ENCODE measurements at places on chromosomes 11 and 22.

GRCh38 chr11:22780952-22781593 lies 48.5 kb downstream of the SVIP start:
- DNase-seq = no peak

DNA sequence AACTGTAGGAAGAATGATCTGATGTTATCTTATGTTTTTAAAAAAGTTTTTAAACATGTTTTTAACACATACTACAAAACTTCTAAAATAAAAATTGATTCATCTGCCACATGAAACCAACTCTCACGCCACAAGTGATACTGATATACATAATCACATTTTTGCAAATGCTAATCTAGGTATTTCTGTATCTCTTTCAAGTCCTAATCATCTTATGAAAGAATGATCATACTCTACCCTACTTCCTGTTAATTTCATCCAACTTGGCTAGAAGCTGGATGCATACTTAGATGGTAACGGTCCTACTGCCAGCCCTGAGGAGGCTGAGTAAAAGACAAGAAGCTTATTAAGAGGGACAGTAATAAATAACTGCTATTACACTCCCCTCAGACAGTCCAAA lies 19.2 kb downstream of the THAP12 start:
- DNase-seq = no peak

GRCh38 chr11:1639666-1640065 lies 10.1 kb downstream of the KRTAP5-5 start:
- DNase-seq = no peak

- no peak for DNase-seq
These were observed 39.5 kb upstream of the ADA2 start for GRCh38 chr22:17258788-17259148.

- DNase-seq = no peak
These were observed 78.6 kb upstream of the CLPB start for GRCh38 chr11:72512956-72513355.

- no peak for DNase-seq
These were observed 79.6 kb downstream of the PHF21B start for GRCh38 chr22:44930016-44930710.

DNA sequence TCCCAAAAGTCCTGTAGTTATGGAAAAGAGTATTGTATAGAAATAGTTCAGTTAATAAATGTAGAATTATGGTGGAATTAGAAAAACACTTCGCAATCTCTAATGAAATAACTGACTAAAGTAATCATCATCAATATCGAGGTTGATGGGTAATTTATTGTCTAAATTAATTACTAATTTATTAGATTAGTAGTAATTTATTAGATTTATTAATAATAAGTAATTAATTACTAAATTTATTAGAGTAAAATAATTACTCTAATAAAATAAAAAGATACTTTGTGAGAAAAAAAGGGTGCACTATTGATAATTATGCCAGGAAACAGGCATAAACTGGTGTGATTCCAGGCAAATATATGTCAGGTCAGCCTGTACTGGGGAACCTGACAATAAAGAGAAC lies 455.6 kb downstream of the AASDHPPT start:
- no peak for DNase-seq

DNA sequence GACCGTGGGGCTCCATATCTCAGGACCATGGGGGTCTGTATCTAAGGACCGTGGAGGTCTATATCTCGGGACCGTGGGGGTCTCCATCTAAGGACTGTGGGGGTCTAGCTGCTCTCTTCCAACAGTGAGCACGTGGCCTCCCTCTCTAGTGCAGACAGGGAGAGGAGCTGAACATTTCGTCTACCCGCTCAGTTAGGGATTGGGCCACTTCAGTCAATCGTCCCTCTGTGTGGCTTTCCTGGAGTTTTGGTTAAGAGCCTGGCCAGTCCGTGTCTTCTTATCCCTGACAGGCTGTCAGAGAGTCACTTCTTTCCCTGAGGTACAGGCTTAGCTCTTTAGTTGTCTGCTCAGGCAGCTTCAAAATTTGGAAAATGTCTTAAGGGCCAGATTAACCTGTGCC lies 3.1 kb downstream of the KRTAP5-1 start:
- DNase-seq = no peak

DNA sequence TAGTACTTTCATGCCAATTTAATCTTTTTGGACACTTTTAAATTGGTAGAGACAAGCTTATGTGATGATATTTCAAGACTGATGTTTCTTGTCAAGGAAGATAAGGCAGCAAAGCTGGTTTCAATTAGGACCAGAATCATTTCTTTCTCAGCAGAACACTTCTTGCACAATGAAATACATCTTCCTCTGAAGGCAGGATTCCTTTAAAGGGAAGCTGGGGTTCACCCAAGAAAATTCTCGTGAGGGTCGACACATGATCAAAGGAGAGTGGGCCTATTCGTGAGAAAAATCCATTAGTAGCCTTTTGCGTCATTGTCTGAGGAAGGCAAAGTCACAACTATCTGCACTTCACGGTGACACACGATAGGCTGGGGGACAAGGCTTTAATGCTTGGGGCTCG lies 17.6 kb downstream of the TTC12 start:
- no peak for DNase-seq

GRCh38 chr11:342328-342727 lies 21.7 kb upstream of the IFITM3 start:
- no peak for DNase-seq

DNA sequence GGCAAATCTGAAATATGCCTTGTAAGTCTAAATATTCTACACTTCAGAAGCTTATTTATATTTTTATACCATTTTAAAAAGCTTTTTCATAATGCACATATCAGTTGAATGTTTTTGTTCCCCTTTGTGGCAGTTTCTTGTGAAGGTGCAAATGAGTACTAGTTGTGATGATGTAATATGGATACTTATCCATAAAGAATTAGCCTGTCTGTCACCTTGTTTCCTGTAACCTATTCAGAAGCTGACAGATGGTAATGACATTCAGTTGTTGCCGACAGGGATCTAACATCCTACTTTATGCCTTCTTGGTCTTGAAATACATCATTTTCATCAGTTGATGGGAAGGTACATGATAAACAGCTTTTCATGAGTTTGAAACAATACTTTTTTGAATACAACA lies 2.9 kb downstream of the QSER1 start:
- no peak for DNase-seq

- DNase-seq = no peak
These were observed 2.5 kb upstream of the KRTAP5-2 start for GRCh38 chr11:1600626-1601025.

DNA sequence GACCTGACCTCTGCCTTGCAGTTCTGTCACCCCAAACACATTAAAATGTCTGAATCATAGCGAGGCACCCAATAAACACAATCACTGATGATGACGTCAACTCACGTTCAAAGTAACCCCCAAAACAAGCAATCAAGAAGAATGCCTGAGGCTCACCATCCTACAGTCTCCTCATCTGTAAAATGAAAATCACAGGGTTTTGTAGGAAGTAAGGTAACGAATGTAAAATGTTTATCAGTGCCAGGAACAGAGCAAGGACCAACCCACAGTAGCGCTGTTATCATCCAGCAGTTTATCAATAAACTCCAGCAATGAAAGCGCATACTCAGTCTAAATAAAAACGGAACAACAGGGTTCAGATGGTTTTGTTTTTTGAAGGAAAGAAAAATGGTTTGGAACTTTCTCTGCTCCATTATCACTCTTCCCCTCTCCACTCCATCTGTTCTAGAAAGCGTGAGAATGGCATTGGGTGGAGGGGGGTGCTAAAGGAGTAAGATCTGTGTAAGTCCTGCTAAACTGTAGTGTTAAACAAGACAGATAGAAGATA lies 110.5 kb downstream of the MICAL3 start:
- no peak for DNase-seq

GRCh38 chr11:11427140-11427539 lies 74.1 kb upstream of the CSNK2A3 start:
- no peak for DNase-seq

DNA sequence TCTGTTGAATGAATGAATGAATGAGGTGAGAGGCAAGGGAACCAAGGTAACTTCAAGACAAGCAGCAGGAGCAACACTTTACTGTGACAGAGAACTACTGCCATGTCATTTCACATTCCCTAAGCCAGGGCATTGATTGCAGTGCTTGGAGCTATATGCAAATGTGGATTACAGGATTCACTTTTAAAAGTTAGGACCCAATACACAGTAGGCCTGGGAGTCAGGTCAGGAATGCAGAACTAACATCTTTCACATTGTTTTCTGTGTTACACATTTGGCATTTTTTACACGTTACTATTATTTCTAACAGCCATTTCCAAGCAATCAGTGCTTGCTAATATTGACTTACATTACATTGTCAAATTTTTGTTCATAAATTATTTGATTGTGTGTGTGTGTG lies 26.2 kb upstream of the ME3 start:
- no peak for DNase-seq

- DNase-seq = no peak
These were observed 213.1 kb downstream of the LRRC4C start for GRCh38 chr11:41246399-41246745.

GRCh38 chr11:34086554-34087283 lies 18.7 kb upstream of the NAT10 start:
- no peak for DNase-seq

DNA sequence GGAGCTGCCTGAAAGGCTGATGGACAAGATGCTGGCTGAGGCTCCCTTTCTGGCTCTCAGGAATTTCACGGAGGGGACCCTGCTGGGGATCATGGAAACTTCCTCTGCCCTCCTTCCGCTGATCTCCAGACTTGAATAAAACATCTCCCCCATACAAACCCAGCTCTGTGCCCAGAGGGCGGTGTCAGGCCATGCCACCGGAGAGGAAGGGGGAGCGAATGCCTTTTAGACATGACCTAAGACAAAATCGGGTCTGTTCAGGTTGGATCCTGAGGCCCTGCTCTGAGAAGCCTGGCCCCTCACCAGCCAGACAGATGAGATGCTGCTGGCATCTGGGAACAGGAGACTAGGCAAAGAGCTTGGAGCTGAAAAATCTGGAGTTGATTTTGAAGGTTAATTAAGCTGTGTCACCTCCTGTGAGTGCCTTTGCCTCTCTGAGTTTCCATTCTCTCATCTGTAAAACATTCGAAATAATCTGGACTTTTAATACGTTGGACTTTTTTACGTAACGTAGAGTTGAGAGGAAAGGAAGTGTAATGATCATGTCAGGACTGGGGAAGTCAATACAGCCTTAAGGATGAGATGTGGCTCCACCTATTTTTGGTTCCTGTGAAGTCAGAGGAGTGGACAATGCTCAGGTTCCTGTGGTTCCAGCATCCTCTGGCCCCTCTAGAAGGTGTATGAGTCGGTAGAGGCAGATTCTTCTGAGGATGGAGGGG lies 163.6 kb downstream of the ST3GAL4 start:
- DNase-seq = no peak

GRCh38 chr11:66782726-66783125 lies 53.7 kb upstream of the SPTBN2 start:
- DNase-seq = no peak

DNA sequence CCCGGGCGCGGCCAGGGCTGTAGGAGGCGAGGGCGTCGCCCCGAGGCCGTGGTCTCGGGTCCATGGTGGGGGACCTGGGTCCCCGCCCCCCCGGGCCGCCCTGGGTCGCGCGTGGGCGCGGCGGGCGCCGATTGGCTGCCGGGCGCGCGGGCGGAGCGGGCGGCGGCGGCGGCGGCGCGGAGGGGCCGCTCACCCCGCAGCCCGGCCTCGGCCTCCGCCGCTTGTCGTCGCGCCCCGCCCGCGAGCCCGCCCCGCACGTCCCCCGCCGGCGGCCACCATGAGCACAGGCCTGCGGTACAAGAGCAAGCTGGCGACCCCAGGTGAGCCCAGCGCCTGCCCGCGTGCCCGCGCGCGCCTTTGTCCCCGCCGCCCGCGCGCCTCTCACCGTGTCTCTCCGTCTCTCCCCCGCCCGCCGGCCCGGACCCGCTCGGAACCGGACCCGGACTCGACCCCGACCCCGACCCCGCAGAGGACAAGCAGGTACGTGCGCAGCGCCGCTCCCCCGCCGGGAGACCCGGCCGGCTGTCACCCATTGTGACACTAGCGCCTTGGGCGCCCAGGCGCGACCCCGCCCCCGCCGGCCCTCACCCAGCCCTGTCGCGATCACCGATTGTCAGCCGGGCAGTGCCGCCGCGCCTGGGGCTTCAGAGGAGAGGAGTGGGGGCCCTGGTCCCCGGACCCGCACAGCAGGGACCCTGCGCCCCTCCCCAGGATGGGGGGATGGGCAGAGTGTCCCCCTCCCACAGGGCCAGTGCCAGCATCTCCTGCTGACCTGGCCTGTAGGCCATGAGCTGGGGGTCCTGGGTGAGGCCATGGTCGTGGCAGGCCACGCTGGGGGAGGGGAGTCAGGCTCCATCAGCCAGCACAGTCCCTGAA lies at the start of gene SEPTIN5:
SEPTIN5 (plus strand) TSS at position 192 of the 876 bp plus-strand sequence; CDS start at position 278, 86 bp downstream.
- DNase-seq = no peak

GRCh38 chr11:86192519-86193257 lies 51.9 kb upstream of the EED start:
- DNase-seq = no peak

DNA sequence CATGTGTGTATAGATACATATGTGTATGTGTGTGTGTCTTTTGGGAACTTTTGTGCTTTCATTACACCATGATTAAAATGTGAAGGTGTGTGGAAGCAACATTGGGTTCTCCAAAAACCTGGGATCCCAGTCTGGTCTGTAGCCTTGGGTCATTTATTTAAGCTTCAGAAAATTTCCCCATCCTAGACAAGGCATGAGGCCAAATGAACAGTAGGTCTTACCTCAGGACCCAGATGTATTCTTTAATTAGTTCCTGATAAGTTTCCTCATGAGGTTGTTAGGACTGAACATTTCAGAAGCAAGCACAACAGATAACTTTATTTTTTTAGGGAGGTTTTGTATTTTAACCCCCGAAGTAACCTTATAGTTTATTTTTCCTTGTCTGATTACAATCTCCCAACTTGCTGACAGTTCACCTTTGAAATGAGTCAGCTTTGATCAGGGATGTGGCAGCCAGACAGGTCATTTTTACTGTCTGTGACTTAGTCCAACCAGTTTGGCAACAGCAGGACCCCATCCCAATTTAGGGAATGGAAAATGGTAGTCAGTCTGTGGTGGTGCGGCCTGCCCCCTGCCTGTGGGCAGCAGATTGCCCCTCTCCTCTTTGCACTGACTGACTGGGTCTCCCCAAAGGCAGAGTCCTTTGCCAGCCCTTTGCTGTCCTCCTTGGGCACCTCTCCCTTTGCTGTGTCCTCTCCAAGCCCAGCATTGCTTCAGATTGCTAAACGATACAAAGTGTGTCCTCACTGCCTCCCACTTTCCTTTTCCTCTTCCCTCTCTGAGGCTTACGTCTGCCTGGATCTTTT lies 88.3 kb downstream of the NAV2 start:
- no peak for DNase-seq

Measured in liver (tissue), 10 donors.